Jurkat, Clone E6-1 (cell line): ENCODE measurements at places on chromosomes 4 and X.

DNA sequence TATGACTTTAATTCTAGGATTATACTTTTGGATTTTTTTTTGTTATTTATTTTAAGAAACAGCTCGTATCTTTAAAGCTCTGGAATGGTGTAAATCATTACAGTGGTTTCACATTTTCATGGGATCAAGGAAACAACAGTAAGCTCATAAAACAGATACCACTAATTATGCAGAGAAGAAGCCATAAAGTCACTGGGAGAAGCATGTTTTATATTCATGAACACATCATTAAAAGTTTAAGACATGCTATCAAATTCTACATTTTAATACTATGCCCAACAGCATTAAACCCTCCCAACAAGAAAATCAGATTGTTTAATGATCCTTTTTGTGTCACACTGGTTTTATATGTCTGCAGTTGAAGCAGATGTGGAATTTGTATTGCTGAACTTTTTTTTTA is 149.9 kb downstream of the FBXO8 start:
- no peak for DNase-seq

GRCh38 chr4:125519371-125520146 is 204.8 kb downstream of the FAT4 start:
- no peak for DNase-seq

GRCh38 chr4:140251571-140251970 is 97.6 kb upstream of the MAML3 start:
- DNase-seq = no peak

- no peak for DNase-seq
Observed at GRCh38 chr4:139943277-139943676, 210.7 kb downstream of the MAML3 start.

DNA sequence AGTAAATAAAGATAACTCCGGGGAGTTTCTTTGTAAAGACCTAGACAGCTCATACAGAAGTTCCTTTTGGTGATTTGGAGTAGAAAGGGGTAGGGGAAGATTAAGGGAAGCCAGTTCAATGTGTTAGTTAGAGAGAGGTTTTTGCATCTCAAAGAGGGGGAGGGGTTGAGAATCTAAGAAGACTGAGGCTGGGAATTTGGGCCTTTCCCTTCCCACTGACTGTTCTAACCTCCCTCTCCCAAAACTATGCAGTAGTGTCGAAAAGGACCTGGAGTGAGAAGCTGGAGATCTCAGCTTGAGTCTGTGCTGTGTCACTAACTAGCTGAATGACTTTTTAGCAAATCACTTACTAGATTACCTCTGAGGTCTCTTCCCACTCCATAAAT is 55.7 kb upstream of the CCDC160 start:
- no peak for DNase-seq

DNA sequence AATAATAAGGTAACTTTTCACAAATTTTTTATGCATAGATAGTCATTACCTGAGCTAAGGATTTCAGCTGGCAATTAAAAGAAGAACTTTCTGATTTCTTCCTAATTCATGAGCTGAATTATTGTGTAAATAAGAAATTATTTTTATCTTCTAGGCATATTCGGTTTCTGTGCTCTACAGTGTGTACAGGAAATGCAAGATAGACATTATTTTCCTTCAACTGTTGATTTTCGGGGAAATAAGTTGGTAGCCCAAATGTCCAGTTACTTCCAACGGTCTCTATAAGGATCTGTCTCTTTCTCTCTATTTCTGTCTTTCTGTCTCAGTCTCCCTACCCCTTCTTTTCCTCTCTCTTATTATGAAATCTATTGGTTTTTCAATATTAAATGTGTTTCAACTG is 137.3 kb upstream of the CLNK start:
- DNase-seq = no peak

DNA sequence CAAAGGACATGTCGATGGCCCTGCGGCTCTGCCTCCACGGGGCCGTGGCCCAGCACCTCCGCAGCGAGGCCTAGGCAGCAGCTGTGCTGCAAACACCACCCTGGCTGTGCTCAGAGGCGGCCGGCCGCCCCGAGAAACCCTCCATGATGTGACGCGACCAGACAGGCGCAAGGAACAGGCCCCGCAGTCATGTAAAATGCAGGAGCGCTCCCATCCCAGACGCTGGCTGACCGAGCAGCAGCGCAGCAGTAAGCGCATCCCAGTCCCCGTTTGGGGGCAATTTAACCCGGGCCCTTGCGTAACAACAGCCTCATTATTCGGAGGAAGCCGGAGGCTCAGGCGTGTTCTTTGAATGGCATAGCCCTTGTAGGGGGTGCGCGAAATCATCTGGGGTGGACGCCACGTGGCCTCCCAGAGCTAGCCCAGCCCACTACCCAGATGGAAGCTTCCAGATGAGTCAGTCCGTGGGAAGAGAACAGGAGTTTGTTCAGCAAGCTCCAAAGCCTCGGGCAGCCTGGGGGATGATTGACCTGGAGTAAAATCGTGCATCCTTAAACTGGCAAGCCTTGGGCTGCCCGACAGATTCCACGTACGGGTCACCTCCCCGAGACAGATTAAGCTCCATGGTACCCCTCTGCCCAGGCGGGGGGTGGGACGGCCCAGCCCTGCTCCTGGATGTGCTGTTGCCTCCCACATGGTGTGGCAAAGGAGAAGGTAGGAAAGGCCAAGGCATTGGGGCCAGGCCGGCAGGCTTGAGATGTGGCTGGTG is 124.0 kb downstream of the HMX1 start:
- no peak for DNase-seq

DNA sequence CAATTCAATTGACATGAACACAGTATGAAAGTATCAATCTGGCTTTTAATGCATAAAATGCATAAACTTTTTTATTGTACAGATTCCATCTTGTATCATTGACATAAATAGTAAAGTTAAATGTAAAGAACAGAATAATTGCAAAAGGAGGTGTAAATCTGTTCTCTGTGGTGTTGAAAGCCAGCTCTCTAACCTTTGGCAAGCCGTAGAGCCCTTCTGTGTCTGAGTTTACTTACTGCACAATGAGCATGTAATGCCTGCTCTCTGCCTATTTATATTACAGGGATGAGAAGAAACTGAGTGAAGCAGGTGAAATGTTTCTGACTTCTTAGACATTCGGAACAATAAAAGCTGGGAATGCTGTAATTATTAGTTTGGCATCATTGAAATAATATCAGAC is 389.3 kb upstream of the EPHA5 start:
- no peak for DNase-seq

- DNase-seq = no peak
Observed at GRCh38 chr4:163271555-163272127, 60.8 kb downstream of the NPY1R start.

- DNase-seq = no peak
Observed at GRCh38 chr4:147704846-147705245, 20.9 kb upstream of the PRMT9 start.

DNA sequence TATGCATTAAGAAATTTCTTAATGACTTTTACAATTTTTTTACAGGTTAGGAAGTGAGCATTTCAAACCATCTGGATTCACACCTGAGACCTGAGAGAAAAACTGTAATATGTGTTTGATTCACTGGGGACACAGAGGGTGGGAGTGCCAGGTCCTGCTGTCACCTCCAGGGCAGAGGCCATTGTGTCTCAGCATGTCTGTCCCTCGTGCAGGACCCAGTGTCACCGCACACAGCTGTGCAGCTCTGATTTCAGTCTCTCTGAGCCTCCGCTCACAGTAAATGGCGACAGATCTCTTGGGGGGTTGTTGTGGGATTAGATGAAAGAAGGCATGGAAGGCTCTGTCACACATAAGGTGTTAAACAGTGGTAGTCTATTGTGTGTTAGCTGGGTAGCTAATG is 23.0 kb upstream of the CLDN24 start:
- no peak for DNase-seq

DNA sequence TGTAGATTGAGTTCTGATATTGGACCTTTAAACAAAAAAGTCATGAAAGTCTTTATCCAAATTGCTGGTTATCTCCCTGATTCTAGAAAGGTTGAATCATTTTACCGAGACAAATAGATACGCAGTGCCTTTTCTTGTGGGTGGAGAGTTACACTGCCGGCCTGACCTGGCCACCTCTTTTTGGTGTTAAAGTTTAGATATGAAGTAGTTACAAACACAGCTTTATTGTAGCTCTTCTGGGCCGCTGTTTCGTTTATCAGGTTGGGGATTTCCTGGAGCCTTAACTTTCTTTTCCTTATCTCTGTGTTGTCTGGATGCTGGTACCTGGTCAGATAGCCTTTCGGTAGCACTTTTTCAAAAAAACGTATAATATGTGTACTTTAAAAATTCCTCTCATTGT is 31.0 kb downstream of the FNIP2 start:
- no peak for DNase-seq

DNA sequence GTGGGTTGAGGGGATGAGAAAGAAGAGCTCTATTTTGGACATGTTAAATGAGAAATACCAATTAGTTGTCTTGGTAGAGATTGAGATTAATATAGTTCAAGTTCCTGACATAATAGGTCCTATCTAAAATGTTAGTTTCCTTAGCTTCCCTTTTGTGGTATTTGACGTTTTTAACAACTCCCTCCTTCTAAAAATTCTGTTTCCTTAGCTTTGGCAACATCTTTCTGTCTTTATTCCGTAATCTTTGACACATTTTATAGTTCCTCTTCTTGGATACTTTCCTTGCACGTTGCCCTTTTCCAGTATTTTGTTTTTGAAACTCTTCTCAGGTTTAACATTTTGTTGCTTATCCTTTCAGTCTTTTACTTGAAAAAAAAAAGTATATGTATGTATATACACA is 36.9 kb downstream of the LAMTOR3 start:
- no peak for DNase-seq

DNA sequence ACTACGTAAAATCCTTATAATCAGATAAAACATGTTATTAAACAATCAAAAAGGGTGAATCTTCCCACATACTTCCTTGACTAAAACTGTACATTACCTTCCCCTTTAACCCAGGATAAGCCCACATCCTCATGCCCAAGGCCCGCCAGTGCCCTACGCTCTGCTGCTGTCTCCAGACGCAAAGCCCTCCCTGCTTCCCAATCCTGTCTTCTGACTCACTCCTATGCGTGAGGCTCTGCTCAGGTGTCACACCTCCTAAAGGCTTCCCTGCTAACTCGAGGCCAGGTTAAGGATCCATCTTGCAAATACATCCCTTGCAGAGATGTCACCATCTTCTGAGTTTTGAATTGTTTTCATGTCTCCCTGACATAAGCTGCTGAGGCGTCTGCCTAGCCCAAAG is 61.6 kb downstream of the STX18 start:
- DNase-seq = no peak

DNA sequence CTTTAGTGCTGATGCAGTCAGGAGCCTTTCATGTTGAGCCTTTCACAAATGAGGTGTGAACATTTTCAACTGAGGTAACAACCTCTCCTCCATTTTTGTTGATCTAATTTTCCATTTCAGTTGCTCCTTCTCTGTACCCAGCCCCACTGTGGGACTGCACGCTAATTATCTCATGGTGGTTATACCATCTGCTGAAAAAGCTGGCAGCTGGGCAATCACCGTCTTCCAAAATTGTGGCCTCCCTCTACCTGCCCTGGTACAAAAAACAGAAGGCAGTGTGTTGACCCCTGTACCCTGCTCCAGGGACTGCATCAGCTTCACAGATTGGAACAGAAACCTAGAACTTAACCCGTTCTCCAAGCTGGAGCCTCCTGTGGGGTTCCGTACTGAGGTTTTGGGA is 72.4 kb upstream of the LONRF3 start:
- DNase-seq = no peak

- DNase-seq = peak; percentile 18
Observed at GRCh38 chrX:47283015-47283771, 50.4 kb downstream of the USP11 start.

DNA sequence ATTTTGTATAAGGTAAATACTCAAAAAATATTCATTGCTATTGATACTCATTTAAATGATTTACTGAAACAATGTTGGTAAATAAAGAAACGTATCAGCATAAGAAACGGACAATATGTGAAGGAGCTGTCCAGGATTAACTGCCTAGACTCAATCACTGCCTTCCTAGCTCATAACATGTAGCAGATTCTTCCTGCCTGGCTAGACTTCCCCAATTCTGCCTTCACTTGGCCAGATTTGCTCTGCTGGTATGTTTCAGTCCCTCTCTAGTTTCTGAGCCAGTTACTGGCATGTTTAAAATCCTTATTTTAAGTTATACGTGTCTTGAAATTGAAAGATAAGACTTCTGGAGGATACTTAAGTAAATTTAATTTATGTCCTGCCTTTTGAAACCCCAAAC is 740.3 kb downstream of the CENPC start:
- no peak for DNase-seq

DNA sequence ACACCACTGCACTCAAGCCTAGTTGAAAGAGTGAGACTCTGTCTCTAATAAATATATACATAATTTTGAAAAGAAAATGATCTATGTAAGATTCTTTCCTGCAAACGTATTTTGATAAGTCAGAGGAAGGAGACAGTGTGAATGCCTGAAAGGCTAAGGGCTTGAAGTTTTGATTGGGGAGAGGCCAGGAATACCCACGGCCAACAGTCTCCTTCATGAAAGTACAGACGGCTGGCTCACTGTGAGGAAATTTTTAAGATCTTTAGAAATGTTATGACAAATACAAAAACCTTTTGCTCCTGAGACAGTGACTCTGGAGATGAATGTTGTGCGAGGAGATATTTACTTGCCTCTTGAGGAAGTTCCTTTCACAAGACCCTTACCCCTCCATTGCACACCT is 111.4 kb upstream of the KLHL13 start:
- DNase-seq = no peak

- no peak for DNase-seq
Observed at GRCh38 chr4:121510341-121510874, 129.6 kb upstream of the QRFPR start.

DNA sequence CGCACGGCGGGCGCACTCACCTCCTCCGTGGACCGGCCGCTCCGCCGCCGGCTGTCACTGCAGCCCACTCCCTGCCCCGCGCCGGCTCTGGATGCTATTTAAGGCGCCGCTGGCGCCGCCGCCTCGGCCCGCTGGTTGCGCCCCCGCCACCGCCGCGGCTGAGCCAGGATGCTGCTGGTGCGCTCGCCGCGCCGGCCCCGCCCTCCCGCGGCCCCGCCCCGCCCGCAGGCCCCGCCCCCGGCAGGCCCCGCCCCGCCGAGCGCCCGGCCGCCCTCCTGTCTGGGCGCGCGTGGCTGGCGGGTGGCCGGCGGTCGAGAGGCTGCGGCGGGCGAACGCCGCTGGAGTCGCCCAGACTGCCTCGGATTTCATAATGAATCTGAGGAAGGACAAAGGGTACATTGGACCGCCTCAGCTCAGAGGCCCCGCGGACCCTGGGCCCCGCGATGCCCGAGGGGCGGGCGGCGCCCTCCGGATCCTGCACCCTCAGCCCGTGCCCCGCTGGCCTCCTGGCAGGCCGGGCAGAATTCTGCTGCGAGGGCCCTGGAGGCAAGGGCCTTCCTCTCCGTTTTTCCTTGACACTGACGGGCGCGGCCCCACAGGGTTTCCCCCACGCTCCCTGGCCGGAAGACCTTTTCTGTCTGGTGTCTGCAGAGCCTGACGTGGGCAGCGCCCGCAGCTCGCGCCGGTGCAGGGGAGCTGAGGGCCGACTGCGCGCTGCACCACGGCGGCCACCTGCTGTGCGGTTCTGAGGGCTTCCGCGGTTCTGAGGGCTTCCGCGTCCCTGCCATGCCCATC is at the start of gene ACSL1:
TSS of gene ACSL1 (minus strand) at position 73 of the 795 bp plus-strand sequence. CDS start 22,454 bp downstream, outside the sequence.
- DNase-seq = peak; percentile 27

GRCh38 chrX:153739754-153740486 is 15.3 kb downstream of the ABCD1 start:
- peak; percentile 63 for DNase-seq
